Astrocyte of the cerebellum (primary cell): ENCODE measurements at places on chromosomes 1 and 21.

DNA sequence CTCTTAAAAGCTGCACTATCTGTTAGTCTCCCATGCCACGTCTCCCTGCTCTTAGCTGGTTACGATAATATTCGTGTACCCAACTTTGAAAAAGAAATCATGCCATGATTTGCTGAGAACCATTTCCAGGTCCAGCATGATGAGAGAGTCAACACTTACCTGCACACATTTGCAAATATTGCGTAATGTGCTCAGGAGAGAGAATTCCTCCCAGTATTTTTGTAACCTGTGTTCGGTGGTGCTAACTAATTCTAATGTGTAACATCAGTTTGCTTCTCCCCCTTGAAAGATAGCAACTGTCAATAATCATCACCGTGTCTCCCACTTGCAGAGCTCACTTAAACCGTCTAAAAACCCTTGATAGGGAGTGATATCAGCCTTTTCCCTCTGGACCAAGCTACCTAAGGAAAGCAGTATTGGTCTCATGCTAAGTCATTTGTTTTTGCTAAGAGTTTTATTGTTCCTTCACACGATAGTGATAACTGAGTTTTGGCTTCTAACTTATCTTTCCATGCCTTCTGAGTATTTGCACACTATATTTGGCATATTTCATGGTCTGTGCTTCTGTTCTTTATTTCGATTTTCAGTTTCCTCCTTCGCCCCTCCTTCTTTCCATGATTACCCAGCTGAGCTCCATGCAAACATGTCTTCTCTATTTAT is 61.1 kb upstream of the IRF2BP2 start:
- DNase-seq, result no peak

GRCh38 chr1:102191723-102192122 is 195.0 kb upstream of the OLFM3 start:
- DNase-seq, result peak; percentile 5

DNA sequence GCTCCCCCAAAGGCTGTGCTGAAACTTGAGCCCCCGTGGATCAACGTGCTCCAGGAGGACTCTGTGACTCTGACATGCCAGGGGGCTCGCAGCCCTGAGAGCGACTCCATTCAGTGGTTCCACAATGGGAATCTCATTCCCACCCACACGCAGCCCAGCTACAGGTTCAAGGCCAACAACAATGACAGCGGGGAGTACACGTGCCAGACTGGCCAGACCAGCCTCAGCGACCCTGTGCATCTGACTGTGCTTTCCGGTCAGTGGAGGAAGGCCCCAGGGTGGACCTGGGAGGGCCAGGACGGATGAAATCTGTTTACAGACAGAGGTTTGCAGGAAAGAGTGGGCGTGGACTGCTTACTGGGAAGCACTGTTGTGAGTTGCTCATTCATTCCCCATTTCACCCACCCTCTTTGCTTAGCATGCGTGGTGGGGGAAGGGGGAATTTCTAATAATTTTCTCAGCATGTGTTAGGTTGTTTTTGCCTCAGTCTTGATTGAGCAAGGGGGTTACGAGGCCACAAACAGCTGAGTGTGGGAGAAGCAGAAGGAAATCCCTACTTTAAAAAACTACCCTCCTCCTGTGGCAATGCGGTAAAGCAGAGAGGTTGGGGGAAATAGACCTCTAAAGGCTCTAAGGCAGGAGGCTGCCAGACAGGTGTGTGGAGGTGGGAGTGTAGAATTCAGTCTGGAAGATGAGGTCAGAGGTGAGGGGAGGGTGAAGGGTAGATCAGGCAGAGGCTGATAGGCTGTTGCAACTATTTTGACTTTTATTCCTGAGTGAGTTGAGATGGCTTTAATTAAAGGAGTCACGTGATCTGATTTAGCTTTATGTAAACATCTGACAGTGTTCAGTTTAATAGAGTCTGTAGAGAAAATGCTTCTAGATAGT is 1.3 kb downstream of the FCGR2A start:
- DNase-seq, result no peak

DNA sequence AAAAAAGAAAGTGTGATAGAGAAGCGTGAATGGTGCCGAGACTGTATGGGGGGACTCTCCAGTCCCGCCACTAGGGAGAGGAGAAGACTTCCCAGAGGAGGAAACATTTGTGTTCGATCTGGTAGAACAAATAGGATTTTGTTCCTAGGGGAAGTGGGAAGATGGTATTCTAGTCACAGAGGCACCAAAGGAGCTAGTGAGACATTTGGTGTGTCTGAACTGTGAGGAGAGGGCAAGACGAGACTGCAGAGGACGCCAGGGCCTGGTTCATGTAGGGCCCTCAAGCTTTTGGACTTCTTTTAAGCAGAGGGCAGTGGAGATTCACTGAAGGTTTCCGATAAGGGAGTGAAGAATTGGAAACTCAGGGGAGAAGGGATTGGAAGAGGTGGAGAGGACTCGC is 2.9 kb downstream of the BTBD19 start:
- DNase-seq, result no peak

DNA sequence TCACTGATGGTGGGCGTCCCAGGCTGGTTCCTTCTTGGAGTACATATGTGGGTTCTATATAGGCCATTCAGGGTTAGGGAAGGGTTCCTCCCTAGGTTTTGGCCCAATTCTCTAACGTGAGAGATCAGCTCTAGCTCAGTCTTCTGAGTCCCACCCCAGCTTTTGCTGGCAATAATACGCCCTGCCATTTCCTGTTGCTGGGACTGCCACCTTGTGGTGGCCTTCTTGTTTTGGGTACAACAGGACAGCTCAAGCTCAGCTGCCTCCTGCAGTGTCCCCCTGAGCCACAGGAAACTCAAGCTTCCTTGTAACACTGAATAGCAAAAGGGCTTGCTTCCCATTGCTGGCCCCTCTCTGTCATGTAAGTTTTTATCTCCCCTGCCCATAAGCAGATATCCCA is 77.8 kb downstream of the BACH1 start:
- no peak for DNase-seq

- no peak for DNase-seq
Measured at GRCh38 chr1:234528074-234528865, 49.3 kb upstream of the TARBP1 start.

DNA sequence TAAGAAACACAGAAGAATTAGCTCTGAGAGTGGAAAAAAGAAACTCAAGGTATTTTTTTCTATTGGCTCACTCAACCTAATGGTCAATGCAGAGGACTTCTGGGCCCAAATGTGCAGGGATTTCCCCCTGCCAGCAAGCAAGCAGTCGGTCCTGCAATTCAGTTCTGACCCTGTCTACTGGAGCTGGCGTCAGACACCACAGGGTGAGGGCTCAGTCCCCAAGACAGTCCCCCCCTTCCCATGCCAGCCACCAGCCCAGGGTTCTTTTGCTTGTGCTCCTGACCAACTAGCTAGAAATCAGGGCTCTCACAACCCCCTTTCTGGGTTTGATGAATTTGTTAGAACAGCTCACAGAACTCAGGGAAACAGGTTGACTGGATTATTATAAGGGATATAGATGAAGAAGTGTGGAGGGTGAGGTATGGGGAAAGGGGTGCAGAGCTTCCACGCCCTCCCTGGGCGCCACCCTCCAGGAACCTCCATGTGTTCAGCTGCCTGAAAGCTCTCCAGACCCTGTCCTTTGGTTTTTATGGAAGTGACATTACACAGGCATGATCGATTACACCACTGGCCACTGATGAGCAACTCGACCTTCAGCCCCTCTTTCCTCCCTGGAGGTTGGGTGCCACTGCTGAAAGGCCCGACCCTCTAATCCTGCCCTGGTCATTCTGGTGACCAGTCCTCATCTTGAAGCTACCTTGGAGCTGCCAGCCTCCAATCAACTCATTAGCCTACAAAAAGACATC is 22.5 kb upstream of the PWP2 start:
- no peak for DNase-seq

DNA sequence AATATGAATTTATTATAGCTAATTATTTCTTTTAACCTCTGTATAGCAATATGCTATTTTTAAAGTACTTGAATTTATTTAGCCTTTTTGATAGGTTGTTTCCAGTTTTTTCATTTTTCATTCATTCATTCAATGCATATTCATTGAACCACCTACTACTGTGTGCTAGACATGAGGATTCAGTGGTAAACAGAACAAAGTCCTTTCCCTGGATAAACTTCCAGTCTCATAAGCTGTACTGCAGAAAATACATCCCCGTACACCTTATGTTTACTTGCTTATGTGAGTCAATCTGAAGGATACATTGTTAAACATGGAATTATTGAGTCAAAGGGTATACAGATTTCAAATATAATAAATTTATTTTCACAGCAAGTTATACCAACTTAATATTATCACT is 21.9 kb downstream of the AGL start:
- DNase-seq, result no peak

- no peak for DNase-seq
Measured at GRCh38 chr1:89555550-89555949, 30.9 kb downstream of the LRRC8B start.

- DNase-seq, result no peak
Measured at GRCh38 chr1:229001467-229002011, 266.3 kb downstream of the RHOU start.

DNA sequence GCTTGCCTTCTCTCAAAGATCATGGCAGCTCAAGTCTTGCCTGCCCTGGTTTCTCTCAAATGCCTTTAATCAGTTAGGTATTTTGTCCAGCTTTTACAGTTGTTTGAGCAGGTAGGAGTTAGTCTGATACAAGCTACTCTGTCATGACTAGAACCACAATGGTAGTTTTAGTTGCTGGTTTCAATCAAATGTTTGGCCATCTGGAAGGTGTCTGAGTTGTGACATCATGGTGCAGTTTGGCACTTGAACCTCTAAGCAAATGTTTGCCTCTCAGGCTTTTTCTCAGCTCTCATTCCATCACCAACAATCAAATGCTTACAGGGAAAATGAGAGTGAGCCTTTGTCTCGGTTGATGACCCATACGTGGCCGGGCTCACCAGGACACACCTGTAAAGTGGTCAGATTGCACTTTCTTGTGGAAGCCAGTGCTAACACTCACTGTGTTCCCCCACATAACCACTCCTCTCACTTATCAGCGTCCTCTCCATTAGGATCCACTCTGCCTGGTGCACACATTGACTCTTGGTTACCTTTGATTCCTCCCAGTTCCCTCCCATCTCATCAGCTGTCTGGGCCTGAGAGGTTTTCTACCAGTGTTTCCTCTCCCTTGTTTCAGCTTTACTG is 67.5 kb downstream of the CCDC185 start:
- no peak for DNase-seq

DNA sequence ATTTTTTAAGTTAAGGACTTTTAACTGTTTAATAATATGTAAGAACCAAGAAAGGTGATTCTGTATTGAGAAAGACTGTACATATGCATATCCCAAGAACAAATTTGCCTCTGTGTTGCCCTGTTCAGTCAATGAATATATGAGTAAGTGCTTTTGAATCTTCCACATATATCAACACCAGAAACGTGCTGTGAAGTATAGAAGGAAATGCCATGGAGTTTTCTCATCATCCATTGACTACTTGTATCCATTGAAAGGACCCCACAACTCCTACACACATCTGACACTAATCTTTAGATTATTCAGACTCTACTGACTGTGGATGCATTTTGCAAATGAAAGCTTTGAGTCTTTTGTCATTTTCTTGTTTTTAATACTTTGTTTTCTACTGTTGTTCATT is 366.9 kb downstream of the S1PR1 start:
- DNase-seq, result no peak

- DNase-seq, result no peak
Measured at GRCh38 chr1:145886390-145886789, 724 bp upstream of the ANKRD35 start.

DNA sequence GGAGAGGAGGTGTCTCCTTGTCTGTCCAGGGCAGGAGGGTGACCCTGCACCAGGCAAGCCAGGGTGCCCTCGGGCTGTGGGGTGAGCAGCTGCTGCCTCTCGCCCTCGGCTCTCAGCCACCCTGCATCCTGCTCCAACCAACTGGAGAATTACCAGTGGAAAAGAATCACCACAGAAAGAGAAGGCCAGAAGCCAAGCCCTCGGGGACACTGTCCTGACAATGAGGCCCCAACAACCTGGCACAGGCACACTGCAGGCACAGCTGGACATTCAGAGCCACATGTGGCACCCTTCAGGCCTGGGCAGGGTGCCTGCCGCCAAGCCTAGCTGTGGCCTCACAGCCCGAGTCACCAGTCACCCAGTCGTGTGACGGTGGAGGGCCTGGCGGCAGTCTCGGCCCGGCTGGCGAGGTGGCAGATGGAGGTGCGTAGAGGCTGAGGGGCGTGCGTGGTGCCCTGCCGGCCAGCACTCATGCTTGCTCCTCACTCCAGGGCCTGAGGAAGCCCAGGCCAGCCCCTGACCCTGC is 12.0 kb downstream of the MEGF6 start:
- no peak for DNase-seq

DNA sequence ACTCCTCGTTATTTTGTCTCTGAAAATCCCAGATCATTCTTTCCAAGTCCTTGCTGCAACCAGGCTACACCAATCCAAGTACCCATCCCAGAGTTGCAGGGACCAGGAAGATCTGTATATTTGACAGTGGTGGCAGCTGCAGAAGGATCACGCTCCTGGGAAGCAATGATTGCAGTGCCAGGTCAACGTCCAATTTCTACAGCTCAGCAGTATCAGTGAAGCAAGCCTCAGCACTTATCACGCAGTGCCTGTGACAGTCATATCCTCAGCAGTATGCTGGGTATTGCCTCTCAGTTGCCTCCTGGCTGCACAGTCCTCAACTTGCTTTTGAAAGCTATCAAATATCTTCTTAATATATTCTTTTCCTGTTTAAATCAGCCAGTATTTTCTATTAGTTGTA is 66.7 kb downstream of the BARHL2 start:
- no peak for DNase-seq

GRCh38 chr1:16054598-16055540 is 11.3 kb downstream of the CLCNKB start:
- DNase-seq, result no peak

DNA sequence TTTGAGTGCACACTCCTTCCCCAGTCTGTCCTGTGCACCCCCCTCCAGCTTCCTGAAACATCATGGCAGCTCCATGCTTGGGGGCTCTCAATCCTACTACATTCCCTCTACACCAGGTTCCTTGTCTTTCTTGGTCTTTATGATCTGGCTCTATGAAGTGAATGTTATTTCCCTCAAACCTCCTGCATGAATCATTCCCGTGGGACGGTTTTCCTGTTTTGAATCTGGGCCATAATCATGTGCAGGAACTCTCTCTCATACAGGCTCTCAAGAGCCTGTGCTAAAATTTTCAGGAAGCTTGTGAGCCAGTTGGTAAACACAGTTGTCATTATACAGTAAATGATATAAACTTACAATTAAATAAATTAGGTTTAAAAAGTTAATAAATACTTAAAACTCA is 89.8 kb upstream of the KCNE2 start:
- no peak for DNase-seq

GRCh38 chr1:169804941-169805340 is 10.2 kb upstream of the METTL18 start:
- DNase-seq, result no peak

DNA sequence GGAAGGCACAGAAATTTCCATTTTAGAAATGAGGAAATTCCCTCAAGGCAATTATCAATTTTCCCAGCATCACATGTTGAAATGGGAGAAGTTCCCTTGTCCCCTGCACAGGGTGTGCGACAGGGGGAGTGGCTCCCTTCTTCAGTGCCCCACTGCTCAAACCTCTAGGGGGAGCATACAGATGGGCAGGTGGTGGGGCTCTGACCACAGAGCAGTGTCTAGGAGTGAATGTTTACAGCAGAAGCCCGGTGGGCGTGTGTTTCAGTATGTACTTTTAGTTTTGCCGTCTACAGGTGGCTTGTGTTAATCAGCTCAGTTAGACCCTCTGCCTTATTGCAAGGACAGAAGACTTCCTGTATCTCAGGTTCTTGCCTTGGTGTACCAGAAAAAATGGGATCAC is 493.7 kb upstream of the PLXNA2 start:
- DNase-seq, result no peak

GRCh38 chr1:71583756-71584155 is 502.9 kb upstream of the ZRANB2 start:
- no peak for DNase-seq
